ENCODE measurements at places on chromosomes 3 and 15. TPM values are rescaled to one million over a fixed set of nuclear protein-coding genes. Genes with fewer than 3 reads are reported as not detected.

The ACTRT3 gene
- total RNA-seq = 1.2 TPM

The HCLS1 gene
- total RNA-seq = 1.6 TPM

The SOX14 gene
- total RNA-seq = not detected

The P2RY1 gene
- 1.7 TPM for total RNA-seq

The ZNF80 gene
- total RNA-seq = 0.12 TPM

The LRRC15 gene
- total RNA-seq = not detected

The GOLGA6L7 gene
- not detected for total RNA-seq

DNA sequence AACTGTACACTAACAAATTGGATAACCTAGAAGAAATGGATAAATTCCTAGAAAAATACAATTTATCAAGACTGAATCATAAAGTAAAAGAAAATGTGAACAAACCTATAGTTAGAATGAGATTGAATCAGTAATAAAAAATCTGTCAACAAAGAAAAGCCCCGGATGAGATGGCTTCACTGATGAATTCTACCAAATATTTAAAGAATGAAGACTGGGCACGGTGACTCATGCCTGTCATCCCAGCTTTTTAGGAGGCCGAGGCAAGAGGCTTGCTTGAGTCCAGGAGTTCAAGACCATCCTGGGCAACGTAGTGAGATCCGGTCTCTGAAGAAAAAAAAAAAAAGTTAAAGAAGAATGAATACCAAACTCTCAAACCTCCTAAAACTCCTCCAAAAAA is 17.7 kb upstream of the AP4E1 start:
- H3K27ac ChIP-seq = no peak overlapping the region
- no peaks in the 10 kb centered on the region for H3K36me3 ChIP-seq
- no peaks in the 10 kb centered on the region for H3K27me3 ChIP-seq
- no peak overlapping the region for H3K4me3 ChIP-seq
- DNase-seq = no peak
- peaks cover 6% of the 10 kb centered on the region for H3K4me1 ChIP-seq

- no peaks in the 10 kb centered on the region for H3K36me3 ChIP-seq
- no peak for DNase-seq
- no peaks in the 10 kb centered on the region for H3K27me3 ChIP-seq
- no peak overlapping the region for H3K27ac ChIP-seq
- no peaks in the 10 kb centered on the region for H3K4me1 ChIP-seq
- H3K4me3 ChIP-seq = no peak overlapping the region
These were observed 207.2 kb downstream of the EPHA3 start for GRCh38 chr3:89314454-89315098.

- H3K4me3 ChIP-seq = no peak overlapping the region
- H3K27ac ChIP-seq = no peak overlapping the region
- no peaks in the 10 kb centered on the region for H3K36me3 ChIP-seq
These were observed 294.4 kb downstream of the KBTBD8 start for GRCh38 chr3:67292356-67293121.

- no peaks in the 10 kb centered on the region for H3K36me3 ChIP-seq
- H3K4me3 ChIP-seq = no peak overlapping the region
- no peak for DNase-seq
- H3K4me1 ChIP-seq = no peaks in the 10 kb centered on the region
- H3K27ac ChIP-seq = no peak overlapping the region
- H3K27me3 ChIP-seq = no peaks in the 10 kb centered on the region
These were observed 88.2 kb downstream of the AGBL1 start for GRCh38 chr15:86167841-86168240.

GRCh38 chr15:64009798-64010261 is 36.5 kb downstream of the DAPK2 start:
- no peaks in the 10 kb centered on the region for H3K36me3 ChIP-seq
- H3K27ac ChIP-seq = no peak overlapping the region
- no peaks in the 10 kb centered on the region for H3K27me3 ChIP-seq
- H3K4me3 ChIP-seq = no peak overlapping the region
- peaks cover 23% of the 10 kb centered on the region for H3K4me1 ChIP-seq
- no peak for DNase-seq

- H3K27me3 ChIP-seq = no peaks in the 10 kb centered on the region
- H3K27ac ChIP-seq = no peak overlapping the region
- no peak overlapping the region for H3K4me3 ChIP-seq
These were observed 518.2 kb downstream of the CADM2 start for GRCh38 chr3:85476891-85477495.

DNA sequence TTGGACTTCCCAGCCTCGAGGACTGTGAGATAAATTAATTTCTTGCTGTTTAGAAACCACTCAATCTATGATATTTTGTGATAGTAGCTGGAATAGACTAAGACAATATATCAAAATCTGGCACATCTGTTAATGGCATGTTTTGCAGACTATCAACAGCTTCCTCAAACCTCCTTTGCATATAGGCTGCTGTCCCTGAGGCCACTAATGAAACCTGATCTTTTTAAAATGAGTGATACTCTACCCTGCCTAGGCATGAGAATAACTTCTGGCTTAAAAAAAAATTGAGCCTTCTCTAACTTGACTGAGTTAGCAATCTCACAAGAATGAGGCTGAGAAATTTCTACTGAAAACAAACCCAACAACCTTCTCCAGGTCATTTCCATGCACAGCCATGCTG is 176.0 kb upstream of the CRBN start:
- no peak overlapping the region for H3K4me3 ChIP-seq
- H3K36me3 ChIP-seq = no peaks in the 10 kb centered on the region
- H3K4me1 ChIP-seq = no peaks in the 10 kb centered on the region
- no peak overlapping the region for H3K27ac ChIP-seq
- no peak for DNase-seq

DNA sequence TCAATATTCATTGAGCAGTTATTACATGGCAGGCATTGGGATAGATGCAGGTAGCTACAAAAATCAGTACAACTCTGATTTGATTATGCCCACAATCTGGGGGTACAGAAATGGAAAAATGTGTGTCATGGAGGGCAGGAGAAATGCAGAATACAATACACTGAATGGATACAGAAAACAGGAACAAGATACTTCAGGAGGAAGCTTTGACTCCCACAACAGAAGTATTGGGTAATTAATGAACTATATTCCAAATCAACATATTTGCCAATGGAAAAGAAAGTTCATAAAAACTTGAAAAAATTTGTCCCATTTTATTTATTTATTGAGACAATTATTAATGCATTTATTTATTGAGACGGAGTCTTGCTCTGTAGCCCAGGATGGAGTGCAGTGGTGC is 207.0 kb downstream of the SUCLG2 start:
- no peaks in the 10 kb centered on the region for H3K4me1 ChIP-seq
- no peaks in the 10 kb centered on the region for H3K27me3 ChIP-seq
- no peak overlapping the region for H3K4me3 ChIP-seq

- no peak overlapping the region for H3K4me3 ChIP-seq
- DNase-seq = no peak
- no peak overlapping the region for H3K27ac ChIP-seq
These were observed 284.1 kb downstream of the ZBBX start for GRCh38 chr3:167095976-167096375.

- H3K4me3 ChIP-seq = no peak overlapping the region
- no peaks in the 10 kb centered on the region for H3K36me3 ChIP-seq
- H3K27me3 ChIP-seq = peaks cover 7% of the 10 kb centered on the region
- H3K27ac ChIP-seq = no peak overlapping the region
These were observed 16.1 kb upstream of the CACNA2D2 start for GRCh38 chr3:50519471-50520089.

DNA sequence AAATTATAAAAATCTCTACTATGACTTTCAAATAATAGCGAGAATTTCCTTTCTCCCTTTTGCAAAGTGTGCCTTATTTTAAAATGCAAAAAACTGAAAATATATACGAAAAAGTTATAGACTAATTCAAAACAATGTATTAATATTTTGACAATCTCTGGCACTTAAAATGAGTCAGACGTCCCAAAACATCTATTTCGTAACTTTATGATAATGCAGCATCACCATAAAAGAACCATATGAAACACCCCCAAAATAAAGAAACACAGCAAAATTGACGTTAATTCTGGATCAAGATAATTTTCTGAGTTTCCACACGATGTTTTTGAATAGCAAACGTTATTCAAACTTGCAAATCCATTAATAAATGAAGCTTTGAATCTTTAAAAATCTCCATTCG is 1.0 kb downstream of the COPS2 start:
- H3K4me1 ChIP-seq = peaks cover 28% of the 10 kb centered on the region
- H3K27me3 ChIP-seq = no peaks in the 10 kb centered on the region
- H3K27ac ChIP-seq = no peak overlapping the region
- peak overlapping the region; percentile 94 for H3K4me3 ChIP-seq
- no peaks in the 10 kb centered on the region for H3K36me3 ChIP-seq
- no peak for DNase-seq

DNA sequence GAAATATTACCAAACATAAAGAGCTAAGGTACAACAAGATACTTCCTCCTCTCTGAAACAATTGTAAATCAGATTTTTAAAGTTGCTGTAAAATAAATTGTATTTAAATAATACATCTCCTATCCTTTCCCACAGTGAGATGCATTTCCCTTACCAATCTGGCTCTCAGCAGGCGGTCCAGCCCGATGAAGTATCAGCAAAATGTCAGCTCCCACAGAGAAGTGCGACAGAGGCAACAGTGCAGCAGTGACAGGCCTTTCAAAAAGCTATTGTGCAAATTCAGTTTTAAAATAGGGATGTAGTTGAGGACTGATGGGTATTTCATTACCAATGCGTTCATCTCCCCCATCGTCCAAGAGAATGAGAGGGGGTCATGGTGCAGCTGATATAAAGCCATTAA is 733.2 kb upstream of the GOLIM4 start:
- no peaks in the 10 kb centered on the region for H3K4me1 ChIP-seq
- no peaks in the 10 kb centered on the region for H3K36me3 ChIP-seq
- no peak for DNase-seq
- H3K27me3 ChIP-seq = 0 out of 2 replicates have a peak, but pooled peaks cover 6% of the 10 kb centered on the region
- H3K4me3 ChIP-seq = no peak overlapping the region
- H3K27ac ChIP-seq = no peak overlapping the region

DNA sequence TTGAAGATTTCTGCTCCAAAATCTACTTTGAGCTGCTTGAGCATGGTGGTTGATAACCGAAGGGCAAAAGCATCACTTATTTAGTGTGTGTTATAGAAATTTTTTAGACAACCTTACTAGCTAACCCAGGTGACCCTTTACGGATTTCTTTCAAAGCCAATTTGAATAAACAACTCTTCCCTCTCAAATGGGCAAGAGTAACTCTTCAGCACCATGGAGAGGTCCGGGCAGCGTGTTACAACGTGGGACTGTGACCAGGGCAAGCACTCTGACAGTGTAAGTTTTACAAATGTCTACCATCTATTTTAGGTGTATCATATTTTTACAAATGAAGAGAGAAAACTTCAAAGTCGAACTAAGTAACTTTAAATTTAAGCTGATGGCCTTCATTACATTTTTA is 471.8 kb downstream of the MFSD1 start:
- no peaks in the 10 kb centered on the region for H3K4me1 ChIP-seq
- H3K36me3 ChIP-seq = no peaks in the 10 kb centered on the region
- no peak overlapping the region for H3K4me3 ChIP-seq

DNA sequence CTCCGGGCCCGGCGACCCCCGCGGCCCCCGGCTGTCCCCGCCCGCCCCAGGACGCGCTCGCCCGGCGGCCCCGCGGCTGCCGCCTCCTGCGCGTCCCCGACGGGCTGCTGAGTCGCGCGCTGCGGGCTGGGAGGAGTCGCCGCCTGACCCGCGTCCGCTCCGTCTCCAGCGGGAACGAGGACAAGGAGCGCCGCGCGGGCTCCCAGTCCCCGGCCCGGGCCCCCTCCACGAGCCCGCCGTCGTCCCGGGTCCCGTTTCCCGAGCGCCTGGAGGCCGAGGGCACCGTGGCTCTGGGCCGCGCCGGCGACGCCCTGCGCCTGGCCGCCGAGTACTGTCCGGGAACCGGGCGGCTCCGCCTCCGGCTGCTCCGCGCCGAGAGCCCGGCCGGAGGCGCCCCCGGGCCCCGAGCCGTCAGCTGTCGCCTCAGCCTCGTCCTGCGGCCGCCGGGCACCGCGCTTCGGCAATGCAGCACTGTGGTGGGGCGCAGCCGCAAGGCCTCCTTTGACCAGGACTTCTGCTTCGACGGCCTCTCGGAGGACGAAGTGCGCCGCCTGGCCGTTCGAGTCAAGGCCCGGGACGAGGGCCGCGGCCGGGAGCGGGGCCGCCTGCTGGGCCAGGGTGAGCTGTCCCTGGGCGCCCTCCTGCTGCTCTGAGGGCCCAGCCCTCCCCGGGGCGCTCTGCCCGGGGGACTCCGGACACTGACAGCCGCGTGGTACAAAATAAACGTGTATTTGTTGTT is 1.5 kb downstream of the C2CD4A start:
- H3K4me3 ChIP-seq = peak overlapping the region; percentile 19
- H3K27me3 ChIP-seq = no peaks in the 10 kb centered on the region
- H3K36me3 ChIP-seq = no peaks in the 10 kb centered on the region
- H3K4me1 ChIP-seq = peaks cover 16% of the 10 kb centered on the region

GRCh38 chr3:197600796-197601565 is 45.2 kb upstream of the BDH1 start:
- DNase-seq = no peak
- peaks cover 16% of the 10 kb centered on the region for H3K4me1 ChIP-seq
- no peaks in the 10 kb centered on the region for H3K36me3 ChIP-seq
- H3K27me3 ChIP-seq = no peaks in the 10 kb centered on the region
- no peak overlapping the region for H3K27ac ChIP-seq
